GM23248 (cell line): ENCODE measurements at places on chromosomes 7 and 10.
A peak's percentile ranks its signal among the peaks of the same experiment; 100 is the strongest.

DNA sequence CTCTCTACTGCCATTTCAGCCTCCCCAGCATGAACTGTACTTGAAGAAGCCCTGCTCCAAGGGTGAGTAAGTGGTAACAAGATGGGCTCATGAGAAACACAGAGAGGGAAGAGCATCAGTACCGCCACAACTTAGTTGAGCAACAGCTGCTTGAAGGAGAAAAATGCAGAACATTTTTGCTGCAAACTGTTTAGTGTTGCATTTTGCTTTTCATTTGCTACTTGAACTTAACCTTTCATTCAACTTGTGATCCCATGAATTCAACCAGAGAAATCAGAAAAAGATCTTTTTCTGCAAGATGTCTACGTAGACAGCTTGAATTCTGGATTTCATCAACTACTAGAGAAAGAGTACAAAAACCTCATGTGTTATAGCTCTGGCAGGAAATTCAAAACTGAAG, 40.7 kb downstream of the ANK3 start:
- DNase-seq, result peak; percentile 47

DNA sequence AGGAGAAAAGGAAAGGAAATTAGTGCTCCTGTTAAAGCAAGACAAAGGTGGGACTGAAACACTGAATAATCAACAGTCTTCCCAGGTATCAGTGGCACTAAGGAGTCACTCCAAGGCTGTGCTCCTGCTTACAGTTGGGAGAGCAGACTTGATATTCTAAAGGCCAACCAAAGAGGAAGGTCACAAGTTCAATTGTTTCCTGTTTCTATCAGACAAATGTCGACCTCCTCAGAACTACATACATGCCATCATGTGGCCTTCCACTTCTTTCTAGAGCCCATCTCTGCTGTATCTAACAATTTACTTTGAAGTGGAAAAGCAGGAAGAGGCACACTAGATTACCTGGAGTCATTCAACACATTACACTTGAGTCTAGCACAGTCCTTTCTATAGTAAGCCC, 3.4 kb downstream of the ZNF239 start:
- no peak for DNase-seq

GRCh38 chr10:128456271-128456670, 330.0 kb upstream of the MKI67 start:
- no peak for DNase-seq

- no peak for DNase-seq
Measured at GRCh38 chr7:148815612-148816011, 68.5 kb downstream of the EZH2 start.

GRCh38 chr10:127009366-127009765, 104.1 kb downstream of the DOCK1 start:
- no peak for DNase-seq

DNA sequence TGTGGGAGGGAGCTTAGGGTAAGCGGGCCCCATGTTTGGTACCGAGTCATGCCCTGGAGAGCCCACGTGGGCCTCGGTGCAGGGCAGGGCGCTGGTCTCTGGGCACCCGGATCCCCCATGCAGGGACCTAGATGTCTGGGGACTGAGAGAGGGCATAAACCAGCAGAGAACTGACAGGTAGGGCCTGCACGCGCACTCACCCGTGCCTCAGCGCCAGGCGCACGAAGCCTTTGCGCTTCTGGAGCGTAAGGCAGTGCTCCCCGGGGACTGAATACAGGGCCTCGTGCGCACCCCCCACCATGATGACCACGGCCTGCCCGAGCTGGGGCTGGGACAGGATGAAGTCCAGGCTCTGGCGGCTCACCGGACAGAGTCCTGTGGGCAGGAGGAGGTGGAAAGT, 2.8 kb downstream of the MOGAT3 start:
- DNase-seq, result no peak

DNA sequence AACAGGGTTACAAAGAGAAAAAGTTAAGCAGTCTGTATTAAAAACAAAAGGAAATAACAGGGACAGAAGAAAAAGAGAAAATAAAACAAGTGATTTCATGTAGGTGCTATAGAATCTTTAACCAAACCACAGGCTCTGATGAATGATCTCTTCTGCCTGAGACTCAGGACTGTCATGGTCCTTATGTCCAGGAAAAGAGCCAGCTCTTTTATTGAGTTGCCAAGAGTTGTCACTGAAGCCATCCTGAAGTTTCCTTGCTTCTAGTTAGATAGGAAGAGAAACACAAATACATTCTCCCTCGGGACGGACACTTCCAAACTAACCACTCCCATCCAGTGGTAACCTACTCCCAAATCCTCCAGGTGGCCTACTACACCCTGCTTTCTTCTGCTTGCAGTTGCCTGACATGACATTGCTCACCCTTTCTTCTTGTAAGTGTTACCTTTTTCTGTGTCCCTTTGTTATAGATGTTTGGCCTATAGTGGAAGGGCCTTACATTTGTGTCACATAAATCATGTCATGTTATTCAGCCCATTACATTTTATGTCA, 346.7 kb downstream of the NRG3 start:
- DNase-seq, result no peak

GRCh38 chr7:7709291-7709690, 9.1 kb downstream of the RPA3 start:
- no peak for DNase-seq

GRCh38 chr7:152640829-152641228, 35.1 kb downstream of the XRCC2 start:
- no peak for DNase-seq

- no peak for DNase-seq
Measured at GRCh38 chr7:112007185-112007584, 199.0 kb downstream of the DOCK4 start.

DNA sequence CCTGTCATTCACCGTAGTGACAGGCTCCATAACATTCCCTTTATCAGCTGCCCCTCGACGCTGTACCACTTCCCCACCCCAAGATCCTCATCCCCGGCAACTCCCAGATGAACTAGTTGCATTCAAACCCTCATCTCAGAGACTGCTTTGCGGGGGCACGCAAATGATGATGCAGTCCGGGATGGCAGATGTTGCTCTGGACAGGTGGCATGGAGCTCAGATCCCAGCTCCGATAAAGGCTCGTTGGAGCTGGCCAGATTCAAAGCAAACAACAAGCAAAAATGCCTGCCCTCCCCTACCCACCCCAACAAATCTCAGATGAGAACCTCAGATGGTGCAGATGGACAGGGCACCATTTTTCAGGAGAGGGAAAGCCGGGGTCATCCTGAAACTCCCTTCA, 46.7 kb downstream of the CARD11 start:
- DNase-seq, result no peak

- no peak for DNase-seq
Measured at GRCh38 chr7:15658247-15658646, 28.2 kb downstream of the MEOX2 start.

GRCh38 chr7:33933611-33934281, 28.4 kb downstream of the BMPER start:
- peak; percentile 98 for DNase-seq

GRCh38 chr7:103073989-103074518, 542 bp downstream of the FBXL13 start:
- peak; percentile 40 for DNase-seq

DNA sequence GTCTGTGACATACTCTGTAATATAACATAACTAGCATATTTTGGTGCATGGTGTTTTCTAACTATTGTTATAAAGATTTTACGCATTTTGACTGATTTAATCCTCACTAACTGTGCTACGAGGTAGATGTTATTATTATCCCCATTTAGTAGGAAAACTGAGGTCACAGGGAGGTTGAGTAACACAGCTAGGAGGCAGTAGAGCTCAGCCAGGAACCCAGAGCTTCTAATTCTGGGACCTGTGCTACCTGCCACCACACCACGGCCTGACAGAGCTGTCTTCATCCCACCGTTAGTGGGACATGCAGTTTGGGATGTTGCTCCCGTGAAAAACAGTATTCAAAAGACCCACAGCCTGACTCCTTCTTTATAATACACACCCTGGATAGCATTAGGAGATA, 962.5 kb downstream of the CNTNAP2 start:
- no peak for DNase-seq

DNA sequence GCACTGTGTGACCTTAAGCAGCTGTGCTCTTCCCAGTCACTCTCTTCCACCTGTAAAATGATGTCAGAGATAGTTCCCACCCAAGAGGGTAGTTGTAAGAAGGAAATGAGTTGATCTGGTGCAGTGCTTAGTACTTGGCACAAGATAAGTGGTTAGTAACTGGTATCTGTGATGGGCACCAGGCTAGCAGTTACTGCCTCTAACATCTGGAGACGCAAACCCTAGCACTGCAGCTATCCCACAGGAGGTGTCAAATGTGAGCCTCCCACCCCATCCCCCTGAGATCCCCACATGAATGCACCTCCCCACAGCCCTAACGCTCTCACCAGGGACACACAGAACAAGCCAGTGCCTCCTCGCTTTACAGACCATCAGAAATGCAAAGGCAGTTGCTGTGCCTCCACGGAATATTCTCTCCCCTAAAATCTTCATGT, 72.0 kb downstream of the KCNMA1 start:
- no peak for DNase-seq

GRCh38 chr7:135537453-135537852, 20.3 kb upstream of the NUP205 start:
- DNase-seq, result no peak

DNA sequence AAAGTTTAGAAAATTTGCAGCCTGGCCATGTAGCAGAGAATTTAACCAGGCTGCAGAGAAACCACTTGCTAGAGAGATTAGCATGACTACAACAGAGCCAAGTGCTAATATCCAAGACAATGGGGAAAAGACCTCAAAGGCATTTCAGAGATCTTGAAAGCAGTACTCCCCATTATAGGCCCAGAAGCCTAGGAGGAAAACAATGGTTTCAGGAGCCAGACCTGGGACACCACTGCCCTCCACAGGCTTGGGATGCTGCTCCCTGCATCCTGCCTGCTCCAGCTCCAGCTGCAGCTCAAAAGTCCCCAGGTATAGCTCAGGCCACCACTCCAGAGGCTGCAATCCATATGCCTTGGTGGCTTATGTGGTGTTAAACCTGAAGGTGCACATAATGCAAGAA, 101.5 kb upstream of the TMEM72 start:
- peak; percentile 59 for DNase-seq

DNA sequence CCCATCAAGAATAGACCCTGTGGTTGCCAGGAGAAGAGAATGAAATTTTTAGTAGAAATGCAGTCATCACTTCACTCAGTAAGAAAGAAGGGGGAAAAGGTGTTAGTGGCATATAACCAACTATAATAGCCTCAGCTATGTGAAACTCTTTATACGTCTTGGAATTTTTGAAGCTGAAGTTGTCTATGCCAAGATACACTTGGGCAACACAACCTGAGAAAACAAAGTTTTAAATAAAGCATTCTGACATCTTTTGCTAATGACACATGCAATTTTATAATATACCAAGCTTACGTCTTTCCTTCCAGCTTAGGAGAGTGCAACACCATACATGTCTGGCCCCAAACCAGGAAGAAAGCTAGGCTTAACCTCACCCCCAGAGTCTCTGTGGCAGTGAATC, 40.8 kb upstream of the ZNF438 start:
- DNase-seq, result no peak

DNA sequence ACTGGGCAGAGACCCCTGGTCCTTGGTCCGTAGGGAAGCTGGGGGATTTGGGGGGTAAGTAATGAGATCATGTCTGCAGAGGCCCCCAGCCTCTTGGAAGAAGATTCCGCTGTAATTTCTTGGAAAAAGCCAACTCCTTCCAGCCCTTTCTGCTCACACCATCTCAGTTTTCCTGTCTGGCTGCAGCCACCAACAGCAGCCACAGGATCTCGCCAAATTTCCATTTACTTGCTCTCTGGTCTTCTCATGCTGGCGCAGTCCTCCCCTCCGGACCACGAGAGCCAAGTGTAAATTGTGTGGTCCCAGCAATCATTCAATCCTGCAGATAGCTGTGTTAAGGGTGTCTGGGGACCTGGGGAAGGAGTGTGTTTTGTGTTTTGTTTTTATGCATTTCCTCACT, 49.6 kb downstream of the ASB13 start:
- peak; percentile 10 for DNase-seq

DNA sequence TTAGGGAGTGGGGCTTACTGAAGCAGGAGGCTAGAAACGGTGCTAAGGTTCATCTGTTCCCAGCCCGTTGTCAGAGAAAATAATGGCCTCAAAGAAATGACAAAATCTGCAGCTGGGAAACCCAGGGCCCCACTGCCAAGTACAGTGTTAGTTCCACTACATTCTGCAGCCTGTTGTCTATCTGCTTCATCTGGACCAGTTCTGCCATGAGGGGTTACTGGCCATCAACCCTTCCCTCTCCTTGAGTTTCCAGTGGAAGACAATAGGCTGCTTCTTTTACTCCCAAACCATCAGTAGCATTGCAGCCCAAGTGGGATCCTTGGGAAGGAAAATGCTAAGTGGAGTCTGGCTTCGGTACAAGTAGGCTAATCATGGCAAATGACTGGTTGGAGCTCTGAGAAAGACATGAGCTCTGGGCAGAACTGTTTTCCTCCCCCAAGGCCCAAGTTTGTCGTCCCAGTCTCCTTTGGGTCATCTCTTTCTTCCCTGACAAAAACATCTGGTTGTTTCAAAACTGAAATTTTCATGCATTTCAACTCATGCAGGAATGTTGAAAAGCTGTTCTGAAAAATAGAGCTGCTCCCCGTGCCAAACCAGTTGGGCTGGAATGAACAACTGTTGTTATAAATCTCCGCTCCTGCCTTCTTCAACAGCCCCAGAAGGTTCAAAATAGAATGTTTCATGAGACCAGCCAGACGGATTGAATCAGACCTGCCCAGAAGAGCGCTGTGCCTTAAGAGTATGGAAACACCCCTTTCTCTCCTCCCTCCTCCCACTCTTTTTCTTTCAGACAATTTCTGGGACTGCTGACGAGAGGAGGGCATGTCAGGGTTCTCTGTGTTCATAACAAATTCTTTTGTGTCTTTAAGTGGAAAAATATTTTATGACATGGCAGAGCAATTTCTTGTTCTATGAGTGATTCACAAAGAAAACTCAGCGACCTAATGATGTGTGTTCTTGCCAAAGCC, 116.6 kb downstream of the RAB18 start:
- DNase-seq, result peak; percentile 96

DNA sequence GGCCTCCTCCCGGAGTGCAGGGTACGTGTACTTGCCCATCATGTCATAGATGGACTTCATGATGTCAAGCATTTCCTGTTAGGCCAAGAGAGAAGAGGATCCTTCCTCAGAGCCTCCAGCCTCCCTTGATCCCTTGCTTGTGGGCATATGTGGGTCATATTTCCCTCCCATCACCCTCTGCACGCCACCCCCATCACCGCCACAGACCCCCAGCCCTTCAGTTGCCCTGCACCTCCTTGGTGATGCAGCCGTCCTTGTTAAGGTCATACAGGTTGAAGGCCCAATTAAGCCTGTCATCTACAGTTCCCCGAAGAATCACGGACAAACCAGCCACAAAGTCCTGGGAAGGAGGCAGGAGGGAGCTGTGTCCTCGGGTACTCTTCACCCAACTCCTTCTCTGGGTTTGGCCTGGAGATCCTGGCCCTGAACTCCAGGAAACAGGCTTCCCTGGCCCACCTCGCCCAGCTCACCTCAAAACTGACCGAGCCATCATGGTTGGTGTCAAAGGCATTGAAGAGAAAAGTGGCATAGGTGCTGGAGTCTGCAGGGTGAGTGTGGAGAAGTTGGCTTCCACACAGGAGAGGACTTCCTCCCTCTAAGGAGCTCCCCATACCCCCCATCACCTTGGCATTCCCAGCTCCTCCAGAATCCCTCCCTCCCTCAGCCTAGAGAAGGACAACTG, 9.8 kb upstream of the OGA start:
- DNase-seq, result no peak

GRCh38 chr7:34849163-34849960, 187.9 kb downstream of the DPY19L1 start:
- peak; percentile 13 for DNase-seq
